ENCODE measurements at places on chromosomes 1 and 21.
A peak's percentile ranks its signal among the peaks of the same experiment; 100 is the strongest.

- DNase-seq = no peak
Measured at GRCh38 chr1:8370046-8370881, 52.4 kb downstream of the SLC45A1 start.

GRCh38 chr1:152228831-152229230, 4.8 kb upstream of the HRNR start:
- DNase-seq = no peak

DNA sequence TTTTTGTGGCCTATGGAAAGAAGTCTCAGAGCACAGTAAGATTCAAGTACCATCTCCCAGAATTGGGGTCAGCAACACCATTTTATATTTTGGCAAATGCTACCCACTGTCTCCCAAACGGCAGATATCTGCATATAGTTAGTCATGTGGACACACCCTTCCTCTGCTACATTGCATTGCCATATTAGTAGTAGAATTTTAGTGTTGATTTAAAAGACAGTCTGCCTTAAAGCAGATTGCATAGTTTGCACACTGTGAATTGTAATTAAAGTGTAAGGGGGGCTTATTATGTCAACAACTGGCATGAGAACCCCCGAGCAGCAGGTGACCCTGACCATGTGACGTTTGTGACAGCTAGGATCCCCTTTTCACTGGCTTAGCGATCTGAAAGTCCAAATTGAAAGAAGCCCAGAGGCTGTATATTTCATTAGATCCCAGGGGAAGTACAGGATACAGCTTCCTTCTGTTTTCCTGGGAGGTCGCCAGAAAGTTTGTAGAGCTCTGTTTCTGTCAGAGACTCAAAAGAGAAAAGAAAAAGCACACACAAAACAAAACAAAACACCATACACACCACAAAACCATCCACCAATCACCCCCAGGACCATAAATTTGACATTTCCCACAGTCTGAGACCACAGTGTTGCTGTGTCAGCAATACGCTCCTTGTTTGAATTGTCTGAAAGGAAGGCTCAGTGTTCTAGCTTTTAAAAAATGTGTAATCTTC, 172.4 kb downstream of the NFIA start:
- DNase-seq = peak; percentile 44

DNA sequence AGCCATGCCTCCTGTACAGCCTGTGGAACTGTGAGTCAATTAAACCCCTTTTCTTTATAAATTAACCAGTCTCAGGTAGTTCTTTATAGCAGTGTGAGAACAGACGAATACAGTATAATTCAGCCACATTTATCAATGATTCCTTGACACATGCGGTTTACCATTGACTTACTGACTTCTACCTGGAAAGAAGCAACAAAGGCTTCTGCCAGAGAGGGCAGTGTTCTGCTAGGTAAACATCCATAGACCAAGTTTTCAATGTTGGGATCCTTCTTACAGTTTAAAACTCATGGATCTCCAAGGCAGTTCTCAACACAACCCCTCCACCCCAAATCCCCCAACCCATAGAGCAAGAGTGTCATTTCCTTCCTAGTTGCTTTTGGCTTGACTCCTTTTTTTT, 150.6 kb downstream of the ZNF648 start:
- no peak for DNase-seq

DNA sequence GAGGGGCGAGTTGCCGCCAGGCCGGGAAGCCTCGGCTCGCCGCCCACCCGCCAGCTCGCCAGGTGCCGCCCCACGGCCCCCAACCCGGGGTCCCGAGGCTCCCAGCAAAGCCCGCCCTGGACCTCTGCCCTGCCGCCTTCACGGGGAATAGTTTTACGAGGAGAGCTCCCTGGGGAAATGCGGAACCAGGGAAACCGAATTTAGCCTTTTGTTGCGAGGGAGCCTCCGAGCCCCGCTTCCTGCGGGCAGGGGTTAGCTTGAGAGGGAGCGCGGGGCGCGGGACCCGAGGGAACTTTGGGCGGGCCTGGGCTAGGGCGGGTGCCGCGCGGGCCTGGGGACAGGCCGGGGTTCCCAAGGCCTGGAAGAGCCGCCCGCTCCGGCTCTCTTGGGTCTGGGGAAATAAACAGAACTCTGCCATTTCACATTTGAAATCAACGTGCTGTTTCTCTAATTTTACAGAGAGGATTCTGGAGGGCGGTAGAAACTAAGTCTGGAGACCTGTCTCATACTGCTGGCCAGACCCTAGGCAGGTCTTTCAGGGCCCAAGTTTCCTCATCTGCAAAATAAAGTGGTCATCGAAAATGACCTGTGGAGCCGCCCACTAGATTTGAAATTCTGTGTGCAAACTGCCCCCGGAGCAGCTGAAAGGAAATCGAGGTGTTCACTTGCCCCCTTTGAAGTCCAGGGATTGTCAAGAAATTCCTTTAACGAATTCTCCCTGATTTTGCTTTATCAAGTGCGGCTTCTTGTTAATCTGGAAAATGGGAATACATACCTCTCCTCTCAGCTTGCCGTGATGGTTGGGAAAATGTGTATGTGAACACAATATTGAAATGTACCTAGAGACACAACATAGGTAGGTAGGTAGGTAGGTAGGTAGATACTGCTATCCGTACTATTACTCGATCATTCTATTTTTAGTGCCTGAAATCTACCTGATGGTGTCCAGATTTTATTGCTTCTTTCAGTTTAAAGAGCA, 749 bp upstream of the GLUL start:
- DNase-seq = peak; percentile 30

DNA sequence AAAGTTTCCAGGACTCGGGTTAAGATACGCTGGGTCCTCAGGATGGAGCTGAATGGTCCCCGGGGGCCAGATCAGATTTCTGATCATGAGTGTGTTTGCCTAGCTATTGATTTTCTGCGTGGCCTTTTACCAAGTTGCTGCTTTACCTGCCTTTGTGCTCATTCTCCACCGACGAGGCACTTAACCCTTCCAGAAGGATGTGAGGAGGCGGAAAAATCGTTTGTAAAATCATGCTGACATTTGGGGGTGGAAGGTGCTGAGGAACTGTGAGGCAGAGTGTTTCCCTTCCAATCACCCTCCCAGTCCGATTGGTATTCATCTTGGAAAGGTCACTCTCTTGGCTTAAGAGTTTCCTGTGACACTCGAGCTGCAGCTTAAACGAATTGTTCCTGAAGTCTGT, 337.1 kb upstream of the KAZN start:
- DNase-seq = no peak

DNA sequence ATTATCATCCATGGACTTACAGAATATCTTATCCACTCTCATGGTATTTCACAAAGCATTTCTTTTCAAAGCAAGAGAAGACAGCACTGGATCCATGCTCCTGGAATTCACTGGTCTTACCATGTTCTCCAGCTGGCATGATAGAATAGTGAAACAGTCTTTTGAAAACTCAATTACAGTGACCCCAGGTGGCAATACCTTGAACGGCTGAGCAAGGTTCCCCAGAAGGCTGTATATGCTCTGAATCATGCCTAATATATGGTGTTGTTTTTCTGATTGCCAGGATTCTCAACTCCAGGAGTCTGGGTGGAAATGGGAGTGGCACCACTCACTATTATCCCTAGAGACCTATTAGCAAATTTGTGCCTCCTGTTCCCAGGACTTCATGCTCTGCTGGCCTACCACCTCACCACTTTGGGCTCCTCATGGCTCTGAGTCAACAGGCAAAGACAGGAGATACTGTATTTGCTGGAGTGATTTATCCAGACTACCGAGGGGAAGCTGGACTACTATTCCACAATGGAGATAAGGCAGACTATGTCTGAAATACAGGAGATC, 87.6 kb downstream of the CATSPERE start:
- DNase-seq = no peak

GRCh38 chr1:206798384-206798996, 26.2 kb upstream of the IL10 start:
- DNase-seq = no peak

GRCh38 chr1:154860156-154860870, 9.8 kb downstream of the KCNN3 start:
- no peak for DNase-seq

DNA sequence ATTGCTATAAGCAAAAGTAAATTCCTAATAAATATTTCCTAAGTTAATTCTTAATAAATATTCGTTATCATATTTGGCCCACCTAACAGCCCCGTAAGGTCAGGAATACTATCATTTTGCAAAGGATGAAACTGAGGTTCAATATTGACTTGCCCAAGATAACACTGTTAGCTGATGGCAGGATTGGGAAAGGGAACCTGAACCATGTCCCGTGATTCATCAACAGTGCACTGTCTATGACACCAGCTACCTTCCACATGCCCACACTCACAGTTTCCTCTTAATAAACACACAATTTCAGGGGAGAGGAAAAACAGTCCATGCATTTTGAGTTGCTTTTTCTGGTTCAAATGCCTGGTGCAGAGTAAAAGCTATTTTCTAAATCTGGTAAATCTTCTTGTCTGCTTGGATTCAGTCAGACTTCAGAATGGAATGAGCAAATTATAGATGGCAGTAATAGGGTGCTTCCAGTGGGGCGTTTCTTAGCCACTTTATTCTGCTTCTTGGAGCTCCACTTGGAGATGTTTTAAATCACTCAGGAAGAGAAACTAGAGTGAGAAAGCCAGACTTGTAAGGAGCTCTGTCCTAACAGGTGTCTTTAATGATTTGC, 354.6 kb downstream of the PDE4B start:
- no peak for DNase-seq

GRCh38 chr21:26148840-26149354, 21.7 kb downstream of the APP start:
- peak; percentile 57 for DNase-seq

- DNase-seq = no peak
Measured at GRCh38 chr1:221141096-221141495, 261.9 kb downstream of the HLX start.

- no peak for DNase-seq
Measured at GRCh38 chr1:64343823-64344190, 126.1 kb upstream of the CACHD1 start.

DNA sequence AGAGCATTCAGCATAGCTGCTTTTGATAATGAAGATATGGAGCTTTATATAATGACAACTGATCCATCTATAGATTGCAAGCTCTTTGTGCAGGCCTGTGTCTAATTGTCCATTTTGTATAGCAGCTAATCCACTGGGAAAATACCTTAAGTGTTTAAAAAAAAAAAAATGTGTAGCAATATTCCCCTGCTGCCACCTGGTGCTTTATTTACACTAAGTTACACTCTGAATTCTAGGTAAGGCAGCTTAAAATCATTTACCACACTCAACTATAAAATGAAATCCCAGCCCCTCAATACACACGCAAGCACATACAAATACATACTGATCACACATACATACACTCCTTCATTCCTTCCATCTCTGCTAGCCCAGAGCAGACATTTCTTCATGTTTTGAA, 49.1 kb upstream of the BCL9 start:
- no peak for DNase-seq

- DNase-seq = no peak
Measured at GRCh38 chr1:6180268-6180706, at the start of gene CHD5. Gene CHD5 (minus strand): TSS chr1:6180321. CDS start chr1:6180023, 298 bp downstream.

- DNase-seq = no peak
Measured at GRCh38 chr1:233480198-233480597, 133.7 kb upstream of the KCNK1 start.

DNA sequence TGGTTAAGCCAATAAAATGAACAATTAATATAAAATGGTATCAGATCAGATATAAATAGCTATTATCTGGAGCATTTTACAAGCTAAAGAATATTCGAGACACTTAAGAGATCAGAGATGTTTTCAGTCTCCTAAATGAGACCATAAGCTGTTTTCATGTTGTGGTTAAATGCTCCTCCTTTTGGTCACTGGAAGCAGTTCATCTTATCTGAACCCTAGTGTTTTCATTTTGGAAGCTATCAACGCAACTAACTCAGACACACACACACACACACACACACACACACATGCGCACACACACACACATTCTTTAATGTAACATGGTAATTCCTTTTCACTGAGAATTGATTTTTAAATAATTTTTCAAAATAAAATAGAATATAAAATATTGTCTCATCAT, 10.0 kb upstream of the LRRC8C start:
- DNase-seq = peak; percentile 6

GRCh38 chr1:34075576-34075975, 89.5 kb downstream of the CSMD2 start:
- no peak for DNase-seq

DNA sequence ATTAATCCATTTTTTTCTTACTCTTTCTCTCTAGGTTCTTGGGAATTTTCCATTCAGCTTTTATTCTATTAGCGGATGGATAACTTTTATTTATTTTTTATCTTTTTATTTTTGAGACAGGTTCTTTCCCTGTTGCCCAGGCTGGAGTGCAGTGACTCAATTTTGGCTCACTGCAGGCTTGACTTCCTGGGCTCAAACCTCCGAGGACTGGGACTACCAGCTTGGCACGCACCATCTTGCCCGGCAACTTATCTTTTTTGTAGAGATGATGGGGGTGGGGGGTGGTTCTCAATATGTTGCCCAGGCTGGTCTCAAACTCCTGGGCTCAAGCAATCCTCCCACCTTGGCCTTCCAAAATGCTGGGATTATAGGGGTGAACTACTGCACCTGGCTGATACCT, 36.1 kb upstream of the CHIT1 start:
- no peak for DNase-seq

GRCh38 chr1:233015965-233016364, 65.6 kb downstream of the NTPCR start:
- DNase-seq = no peak

GRCh38 chr1:57976216-57976615, 552.4 kb upstream of the DAB1 start:
- DNase-seq = no peak

DNA sequence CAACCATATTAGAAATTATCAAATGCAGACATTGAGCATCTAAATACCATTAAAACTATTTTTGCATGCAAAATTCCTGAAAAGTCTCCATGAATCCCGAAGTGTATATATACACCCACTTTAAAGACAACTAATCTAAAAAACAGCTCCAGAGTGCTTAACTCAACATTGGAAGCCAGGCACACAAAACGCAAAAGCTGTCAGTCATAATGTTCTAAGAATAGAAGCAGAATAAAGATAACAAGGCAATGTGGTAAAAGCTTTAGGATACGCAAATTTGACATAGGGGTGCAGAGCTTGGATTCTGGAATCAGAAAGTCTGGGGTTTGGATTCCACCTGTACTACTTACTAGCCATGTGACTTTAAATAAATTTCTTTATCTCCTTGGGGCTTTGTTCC, 62.5 kb downstream of the SMYD3 start:
- DNase-seq = no peak

DNA sequence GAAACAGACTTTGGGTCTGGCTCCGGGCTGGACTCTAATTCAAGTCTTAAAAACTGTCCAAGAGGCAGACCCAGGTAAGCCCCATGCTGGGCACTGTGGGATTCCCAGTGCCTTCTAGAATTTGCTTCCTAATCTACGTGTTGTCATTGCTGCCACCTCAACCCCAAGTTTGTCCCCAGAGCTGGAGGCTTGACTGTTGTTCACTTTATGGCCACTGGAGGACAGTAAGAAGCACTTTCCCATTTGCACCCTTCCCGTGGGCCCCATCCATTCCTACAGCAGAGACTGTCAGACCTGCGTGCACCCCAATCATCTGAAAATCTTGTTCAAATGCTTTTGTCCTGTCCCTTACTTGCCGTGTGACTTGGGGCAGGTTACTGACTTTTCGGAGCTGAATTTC, 29.4 kb upstream of the VASH2 start:
- no peak for DNase-seq

GRCh38 chr1:43271186-43272118, 1.7 kb downstream of the TMEM125 start:
- DNase-seq = no peak
